ENCODE measurements at places on chromosomes 11 and 22.
A peak's percentile ranks its signal among the peaks of the same experiment; 100 is the strongest.

DNA sequence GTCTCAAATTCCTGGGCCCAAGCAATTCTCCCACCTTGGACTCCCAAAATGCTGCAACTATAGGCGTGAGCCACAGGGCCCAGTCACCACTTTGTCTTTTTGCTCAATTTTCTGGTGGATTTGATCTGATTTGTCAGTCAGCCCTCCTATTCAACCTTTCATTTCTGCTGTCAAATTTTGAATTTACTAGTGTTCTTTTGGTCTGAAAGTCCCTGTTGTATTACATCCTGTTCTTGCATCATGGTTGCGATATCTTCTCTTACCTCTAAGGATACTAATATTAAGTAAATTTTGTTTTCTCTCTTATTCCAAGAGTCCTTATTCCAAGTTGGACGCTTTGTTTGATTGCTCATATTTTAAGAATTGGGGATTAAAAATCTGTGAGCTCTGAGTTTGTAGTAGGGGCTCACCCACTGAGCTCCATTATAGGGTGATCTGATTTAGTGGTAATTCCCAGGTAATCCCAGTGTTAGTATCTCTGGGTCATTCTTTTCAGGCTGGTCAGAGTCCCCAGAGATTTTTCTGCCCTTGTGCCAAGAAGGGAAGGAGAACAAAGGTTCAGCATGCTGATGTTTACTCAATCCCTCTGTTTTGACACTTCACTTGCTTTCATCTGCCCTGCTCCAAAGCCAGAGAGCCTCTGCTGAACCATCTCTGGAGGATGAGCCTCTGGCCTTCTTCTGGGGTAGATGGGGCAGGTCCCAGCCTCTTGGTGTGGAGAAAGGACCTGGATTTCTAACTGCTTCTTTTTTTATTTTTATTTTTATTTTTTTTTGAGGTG lies 10.0 kb downstream of the UPB1 start:
- DNase-seq, result no peak

GRCh38 chr11:66335531-66336233 lies 552 bp downstream of the RIN1 start:
- no peak for DNase-seq

- no peak for DNase-seq
These were observed 1.5 kb downstream of the ZPR1 start for GRCh38 chr11:116786326-116786725.

- DNase-seq, result peak; percentile 88
These were observed 7.0 kb downstream of the FXYD2 start for GRCh38 chr11:117817368-117818040.

DNA sequence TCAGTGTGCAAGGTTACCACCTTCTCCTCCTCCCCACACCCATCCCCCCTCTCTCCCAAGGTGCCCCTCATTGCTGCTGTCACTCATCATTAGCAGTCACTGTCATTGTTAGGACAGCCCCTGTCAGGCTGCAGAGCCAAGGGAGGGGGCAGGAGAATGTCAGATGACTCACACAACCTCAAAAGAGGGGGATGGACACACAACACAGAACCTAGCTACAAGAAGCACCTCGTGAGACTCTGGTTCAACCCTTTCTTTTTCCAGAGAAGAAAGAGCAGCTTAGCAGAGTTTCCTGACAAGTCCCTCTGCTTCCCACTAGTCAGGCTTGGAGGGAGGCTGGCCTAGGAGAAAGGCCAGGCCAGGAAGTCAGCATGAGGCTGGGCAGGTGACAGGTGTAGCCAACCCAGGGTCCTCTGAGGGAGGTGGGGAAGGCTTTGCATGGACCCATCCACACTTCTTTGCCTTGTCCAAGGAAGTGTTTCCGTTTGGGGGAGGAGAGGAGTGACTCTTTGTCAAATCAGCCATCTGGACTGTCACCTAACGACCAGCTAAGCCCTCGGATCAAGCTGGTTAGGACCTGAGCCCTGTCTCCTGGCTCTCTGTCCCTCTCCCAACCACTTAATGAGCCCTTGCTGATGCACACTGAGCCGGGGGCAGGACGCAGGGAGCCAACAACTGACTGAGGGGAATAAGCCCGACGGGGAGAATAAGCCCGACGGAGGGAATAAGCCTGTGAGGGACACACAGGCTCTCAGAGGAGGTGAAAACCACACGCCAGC lies 18.3 kb downstream of the ADORA2A start:
- peak; percentile 31 for DNase-seq

DNA sequence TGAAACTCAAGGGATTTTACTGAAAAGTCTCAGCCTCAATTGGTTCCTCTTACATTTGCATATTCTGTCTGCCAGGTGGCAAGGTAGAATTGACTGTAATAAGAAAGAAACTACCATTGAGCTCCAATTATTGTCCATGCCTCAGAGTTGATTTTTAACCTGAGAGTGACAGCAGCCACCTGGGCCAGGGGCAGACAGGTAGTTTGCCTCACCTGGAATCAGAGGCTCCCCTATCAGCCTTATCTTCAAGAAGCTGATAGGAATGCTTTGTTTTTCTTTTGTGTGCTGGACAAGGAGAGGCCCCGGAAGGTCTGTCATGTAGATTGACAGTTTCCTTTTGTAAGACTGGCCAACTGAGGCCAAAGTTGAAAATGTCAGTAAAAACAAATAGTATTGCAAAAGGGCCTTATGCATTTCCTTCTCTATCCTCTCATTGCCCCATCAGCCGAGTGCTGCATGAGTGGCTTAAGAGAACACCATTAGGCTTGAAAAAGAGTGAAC lies 34.1 kb downstream of the CD44 start:
- DNase-seq, result no peak

GRCh38 chr22:31235081-31235480 lies 23.0 kb downstream of the LIMK2 start:
- no peak for DNase-seq

- no peak for DNase-seq
These were observed 10.4 kb downstream of the P2RY2 start for GRCh38 chr11:73228268-73229134.

DNA sequence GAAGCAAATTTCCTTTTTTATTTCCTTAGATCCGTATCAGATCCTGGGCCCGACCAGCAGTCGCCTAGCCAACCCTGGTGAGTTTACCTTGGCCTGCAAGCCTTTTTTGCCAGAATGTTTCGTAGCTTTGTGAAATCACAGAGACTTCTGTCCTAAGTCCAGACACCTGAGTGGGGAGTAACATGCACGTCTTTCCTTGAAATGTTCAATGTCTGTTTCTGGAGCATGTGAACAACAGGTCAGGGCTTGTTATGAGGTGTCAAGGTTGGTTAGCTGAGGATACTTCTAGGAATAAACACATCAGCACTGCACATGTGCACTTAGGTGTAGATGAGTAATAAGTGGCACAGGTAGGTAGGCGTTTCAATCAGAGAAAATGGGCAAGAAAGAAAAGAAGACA lies 58.0 kb downstream of the KCNJ1 start:
- no peak for DNase-seq

DNA sequence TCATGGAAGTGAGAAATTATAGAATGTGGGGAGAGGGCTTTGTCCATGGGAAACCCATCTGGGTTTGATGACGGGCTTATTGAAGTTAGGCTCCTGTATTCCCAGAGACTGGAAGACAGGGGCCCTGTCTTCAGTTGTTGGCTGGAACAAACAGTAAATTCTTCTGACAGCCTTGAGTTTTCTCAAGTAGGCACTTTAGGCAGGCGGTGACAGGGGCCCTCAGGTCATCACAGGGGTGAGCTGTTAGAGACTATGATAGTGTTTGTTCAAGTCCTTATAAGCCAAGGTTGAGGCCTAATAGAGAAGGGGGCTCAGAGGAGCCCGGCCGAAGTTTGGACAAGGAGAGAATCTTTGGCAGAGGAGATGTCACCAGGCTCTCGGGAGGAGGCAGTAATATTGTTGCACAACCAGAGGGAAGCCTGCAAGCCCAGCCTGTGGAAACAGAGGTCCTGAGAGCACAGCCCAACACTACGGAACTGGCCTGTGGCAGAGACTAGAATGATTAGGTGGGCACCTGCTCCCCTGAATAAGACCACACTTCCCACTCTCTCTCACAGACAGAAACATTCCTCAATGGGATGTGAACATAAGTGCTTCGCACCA lies 20.2 kb upstream of the IL17RA start:
- no peak for DNase-seq

DNA sequence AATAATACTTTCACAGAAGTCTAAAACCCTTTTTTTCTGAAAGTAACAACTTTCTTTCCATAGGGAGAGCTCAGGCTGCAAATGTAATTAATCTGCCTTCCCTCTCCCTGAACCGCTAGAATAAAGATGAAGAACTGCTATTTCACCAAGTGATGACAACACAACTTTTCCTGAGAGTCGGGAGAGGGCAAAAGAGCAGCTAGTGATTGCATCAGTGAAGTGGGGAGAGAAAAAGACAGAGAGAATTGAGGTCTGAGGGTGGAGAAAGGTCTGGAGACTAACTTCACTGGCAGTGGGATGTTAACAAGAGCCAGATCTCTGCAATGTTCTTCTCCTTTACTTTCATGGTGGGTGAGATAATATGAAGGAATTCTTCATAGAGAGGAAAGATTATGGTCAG lies 10.9 kb upstream of the MPEG1 start:
- DNase-seq, result no peak

GRCh38 chr11:119797736-119798135 lies 68.7 kb upstream of the NECTIN1 start:
- no peak for DNase-seq

GRCh38 chr11:72812604-72812966 lies 1.6 kb upstream of the ATG16L2 start:
- DNase-seq, result no peak

- no peak for DNase-seq
These were observed 13.1 kb upstream of the THY1 start for GRCh38 chr11:119436093-119436492.

DNA sequence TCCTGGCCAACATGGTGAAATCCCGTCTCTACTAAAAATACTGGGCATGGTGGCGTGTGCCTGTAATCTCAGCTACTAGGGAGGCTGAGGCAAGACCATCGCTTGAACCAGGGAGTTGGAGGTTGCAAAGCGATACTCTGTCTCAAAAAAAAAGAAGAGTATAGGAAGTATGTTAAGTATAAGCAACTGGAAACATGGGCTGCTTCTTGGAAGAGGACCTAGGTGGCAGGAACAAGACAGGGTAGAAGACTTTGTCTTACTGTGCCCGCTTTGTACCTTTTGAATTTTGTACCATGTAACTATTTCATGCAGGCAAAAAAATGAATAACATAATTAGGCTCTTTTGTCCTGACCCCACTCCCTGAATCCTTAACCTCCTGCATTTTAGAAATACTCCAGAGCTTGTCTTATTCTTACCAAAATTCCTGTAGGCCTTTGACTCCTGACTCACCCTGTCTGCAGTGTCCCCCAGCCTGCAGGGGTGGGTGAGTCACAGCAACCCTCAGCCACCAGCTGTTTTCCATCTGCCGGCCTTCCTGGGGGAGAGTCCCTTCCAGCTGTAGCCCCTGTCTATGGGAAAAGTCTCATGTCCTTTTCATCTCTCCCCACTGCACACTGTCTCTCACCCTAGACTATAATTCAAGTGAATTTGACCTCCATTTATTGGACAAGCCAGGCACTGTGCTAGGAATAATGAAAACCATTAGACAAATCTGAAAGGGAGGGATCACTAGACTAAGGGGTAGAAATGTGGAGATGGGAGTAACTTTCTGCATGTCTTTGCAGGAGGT lies 41.8 kb downstream of the TXN2 start:
- no peak for DNase-seq

- no peak for DNase-seq
These were observed 19.6 kb upstream of the TXNRD2 start for GRCh38 chr22:19961201-19961580.

- DNase-seq, result no peak
These were observed 525.5 kb downstream of the NTM start for GRCh38 chr11:131895865-131896264.

- DNase-seq, result no peak
These were observed 83.3 kb downstream of the TRMU start for GRCh38 chr22:46418827-46419226.

GRCh38 chr11:113263458-113264259 lies 50.7 kb upstream of the TTC12 start:
- no peak for DNase-seq

DNA sequence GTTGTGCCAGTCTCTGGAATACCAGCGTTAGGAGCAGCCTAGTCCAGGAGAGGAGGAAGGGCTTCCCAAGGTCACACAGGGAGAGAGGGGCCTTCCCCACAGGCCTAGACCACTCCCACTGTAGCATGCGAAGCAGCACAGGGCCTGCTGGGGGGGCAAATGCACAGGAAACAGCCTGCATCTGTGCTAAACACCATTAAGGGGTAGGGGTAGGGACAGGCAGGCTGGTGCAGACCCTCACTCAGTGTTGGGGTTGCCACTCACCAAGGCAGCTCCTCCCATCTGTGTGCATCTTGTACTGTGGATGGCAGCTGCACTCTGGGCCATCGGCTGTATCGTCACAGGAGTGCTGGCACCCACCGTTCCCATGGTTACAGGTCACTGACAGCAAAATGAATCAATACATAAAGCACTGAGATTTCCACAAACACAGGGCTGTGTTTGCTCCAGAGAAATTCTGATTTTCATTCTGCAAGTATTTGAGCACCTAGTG lies 24.9 kb downstream of the SCUBE2 start:
- no peak for DNase-seq

DNA sequence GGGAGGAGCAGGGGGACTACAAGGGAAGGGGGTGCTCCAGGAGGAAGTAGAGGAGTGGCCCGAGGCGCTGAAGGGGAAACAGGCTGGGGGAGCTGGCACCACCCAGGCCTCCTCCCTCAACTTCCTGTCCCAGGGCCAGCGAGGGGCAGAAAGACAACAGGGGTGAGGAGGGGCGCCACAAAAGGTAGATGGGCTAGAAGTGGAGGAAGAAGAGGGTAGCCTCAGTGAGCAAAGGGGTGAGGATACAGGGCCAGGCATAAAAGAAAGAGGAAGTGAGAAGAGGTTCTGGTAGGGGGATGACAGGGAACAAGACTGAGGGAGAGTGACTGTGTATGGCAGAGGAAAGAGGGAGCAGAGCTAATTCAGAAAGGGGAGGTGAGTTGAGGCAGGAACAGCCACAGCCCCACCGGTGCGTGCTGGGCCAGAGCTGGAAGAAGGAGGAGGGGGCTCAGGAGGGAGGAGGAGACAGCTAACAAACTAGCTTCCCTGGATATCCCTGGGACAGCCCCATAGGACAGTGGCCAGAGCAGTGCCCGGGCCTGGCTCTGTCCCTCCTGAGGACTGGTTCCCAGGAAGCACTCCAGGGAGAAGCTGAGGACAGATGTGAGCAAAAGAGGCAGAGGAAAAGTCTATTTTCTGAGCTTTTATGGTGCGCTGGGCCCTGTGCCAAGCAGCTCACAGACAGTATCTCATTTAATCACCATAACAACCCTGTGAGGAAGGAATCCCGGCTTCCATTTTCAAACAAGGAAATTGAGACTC lies 8.5 kb downstream of the DCHS1 start:
- DNase-seq, result no peak

- DNase-seq, result no peak
These were observed 755.8 kb downstream of the NTM start for GRCh38 chr11:132125988-132126871.
